ENCODE measurements at places on chromosomes 7 and 10.
A peak's percentile ranks its signal among the peaks of the same experiment; 100 is the strongest.

- DNase-seq = no peak
These were observed 268.3 kb upstream of the IGFBP3 start for GRCh38 chr7:46189255-46189790.

- DNase-seq = no peak
These were observed 416.4 kb downstream of the AUTS2 start for GRCh38 chr7:70014472-70015177.

DNA sequence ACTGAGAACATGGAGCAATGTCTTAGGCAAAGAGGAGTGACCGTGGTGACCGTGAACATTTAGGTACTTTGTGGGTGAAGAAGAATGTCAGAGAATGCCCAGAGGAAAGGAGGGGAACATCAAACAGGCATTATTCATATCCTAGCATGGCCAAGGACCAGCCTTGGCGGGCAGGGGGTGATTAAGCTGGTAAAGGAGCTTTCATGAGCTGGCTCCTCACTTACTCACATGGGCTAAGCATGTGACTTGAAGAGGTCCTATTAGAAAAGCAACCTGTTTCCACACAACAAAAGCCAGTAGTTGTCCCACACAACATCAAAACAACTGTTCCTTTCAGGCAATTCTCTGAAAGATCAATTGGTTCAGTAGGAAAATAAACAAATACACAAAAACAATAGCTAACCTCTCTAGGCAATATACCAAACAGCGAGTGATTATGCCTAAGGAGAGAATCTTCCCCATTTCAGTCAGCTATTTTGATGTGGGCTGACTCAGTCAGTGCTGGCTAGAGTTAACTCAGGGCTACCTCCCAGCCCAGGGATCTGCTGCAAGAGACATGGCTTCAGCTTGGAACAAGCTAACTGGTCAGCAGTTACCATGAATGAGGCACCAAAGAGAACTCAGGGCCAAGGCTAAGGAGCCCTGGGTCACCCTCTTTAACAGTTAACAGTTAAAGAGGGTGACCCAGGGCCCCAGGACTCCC lies 283.5 kb downstream of the ARHGAP12 start:
- DNase-seq = no peak

- DNase-seq = no peak
These were observed 1042.0 kb downstream of the DNAJB9 start for GRCh38 chr7:109611656-109612055.

GRCh38 chr7:104264285-104264684 lies 56.5 kb upstream of the ORC5 start:
- DNase-seq = no peak

DNA sequence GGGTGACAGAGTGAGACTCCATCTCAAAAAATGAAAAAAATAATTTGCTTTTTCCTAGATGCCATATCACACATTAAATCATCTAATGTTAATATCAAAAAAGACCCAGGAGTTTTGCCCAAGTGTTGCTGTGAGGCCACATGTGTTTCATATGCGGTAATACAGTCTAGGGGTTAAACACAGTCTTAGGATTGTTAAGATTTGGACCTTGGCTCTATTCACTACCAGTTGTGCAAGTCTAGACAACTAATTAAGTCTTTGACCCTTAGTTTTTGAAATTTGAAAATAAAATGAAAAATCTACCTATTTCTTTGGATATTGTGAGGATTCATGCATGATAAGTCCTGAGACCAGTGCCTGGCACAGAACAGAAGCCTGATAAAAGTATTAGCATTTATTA lies 14.9 kb upstream of the MALRD1 start:
- DNase-seq = no peak

DNA sequence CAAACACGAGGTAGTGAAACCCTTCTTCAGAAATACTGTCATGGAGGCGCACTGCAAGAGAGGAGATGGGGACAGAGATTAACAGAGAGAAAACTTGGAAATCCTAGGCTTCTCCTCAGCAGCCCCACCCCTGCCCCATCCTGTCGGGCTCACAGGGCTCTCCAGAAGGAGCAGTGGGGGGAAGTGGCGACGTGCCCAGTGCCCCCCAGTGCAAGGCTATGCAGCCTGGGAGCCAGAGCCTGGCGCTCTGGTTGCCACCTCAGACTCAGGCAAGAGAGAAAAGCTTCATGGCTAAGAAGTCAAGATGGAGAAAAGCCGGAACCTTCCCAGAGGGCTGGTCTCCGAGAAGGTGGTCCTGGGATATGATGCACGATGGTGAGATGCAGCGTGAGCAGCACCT lies 21.2 kb downstream of the CAMK2G start:
- peak; percentile 58 for DNase-seq

GRCh38 chr10:114516356-114516755 lies 112.1 kb upstream of the AFAP1L2 start:
- no peak for DNase-seq

DNA sequence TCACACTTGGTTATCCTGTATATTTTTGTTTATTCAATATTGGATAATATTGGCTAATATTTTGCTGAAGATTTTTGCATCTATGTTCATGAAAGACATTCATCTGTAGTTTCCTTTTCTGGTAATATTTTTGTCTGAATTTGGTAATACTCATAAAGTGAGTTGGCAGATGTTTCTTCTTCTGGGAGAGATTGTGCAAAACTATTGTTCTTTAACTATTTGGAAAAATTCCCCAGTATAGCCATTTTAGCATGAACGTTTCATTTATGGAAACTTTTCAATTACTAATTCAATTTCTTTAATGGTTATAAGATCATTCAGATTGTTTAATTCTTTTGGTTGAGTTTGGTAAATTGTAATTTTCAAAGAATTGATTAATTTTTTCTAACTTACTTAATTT lies 560.8 kb upstream of the FZD8 start:
- no peak for DNase-seq

DNA sequence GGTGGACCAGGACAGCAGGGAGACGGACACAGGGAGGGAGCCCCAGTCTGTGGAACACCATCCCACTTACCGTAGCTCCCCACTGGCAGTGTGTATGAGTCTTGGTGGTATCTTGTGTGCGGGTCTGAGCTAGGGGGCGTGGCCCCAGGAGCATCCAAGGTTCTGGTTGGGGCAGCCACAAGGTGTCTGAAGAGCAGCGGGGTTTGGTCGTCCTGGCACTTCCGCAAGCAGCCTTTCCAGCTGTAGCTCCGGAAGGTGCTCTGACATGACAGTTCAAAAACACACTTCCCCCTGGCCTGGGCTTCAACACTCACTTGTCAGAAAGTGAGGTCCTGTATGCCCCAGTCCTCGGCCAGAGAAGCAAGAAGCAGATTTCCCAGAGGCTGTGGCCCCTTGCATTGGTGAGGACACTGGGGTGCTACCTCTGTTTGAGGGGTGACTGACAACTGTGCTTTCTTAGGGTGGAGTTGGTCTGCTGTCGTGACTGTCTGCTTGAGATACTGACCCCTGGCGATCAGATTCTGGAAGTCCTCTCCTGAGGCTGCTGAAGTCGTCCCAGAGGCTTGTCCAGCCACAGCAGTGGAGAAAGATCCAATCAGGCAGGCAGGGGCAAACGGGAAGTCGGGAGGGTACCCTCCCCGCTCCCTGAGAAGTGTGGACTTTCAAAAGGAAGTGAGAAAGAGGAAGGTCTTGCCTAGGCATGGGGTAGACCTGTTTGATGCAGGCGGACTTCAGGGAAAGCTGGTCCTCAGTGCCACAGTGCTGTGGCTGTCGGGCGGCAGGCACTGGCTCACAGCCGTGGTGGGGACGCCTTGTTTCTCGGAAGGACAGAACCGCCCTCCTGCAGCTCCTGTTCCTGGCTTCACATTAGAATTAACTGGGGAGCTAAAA lies 51.4 kb upstream of the PFKFB3 start:
- DNase-seq = no peak

GRCh38 chr7:140778975-140779374 lies 82.5 kb downstream of the NDUFB2 start:
- DNase-seq = no peak

GRCh38 chr10:57867241-57867640 lies 400.5 kb downstream of the IPMK start:
- DNase-seq = no peak

DNA sequence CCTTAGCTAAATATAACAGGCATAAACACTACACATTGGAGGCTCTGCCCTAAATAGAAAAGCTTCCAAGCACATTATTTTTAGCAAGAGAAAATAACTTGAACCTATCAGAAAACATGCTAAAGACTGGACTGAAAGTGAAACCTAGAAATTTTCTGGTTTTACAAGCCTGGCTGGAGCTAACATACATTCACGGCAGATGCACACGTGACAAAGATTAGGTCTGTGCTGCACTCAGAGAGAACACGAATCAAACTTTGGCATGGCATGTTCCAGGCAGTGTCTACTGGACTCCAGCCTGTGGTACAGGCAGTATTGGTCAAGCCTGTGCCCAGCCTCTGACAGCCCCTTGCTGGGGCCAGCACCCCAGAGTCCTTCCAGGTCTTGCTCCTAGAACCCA lies 94.1 kb upstream of the PCBD1 start:
- DNase-seq = peak; percentile 51

- DNase-seq = no peak
These were observed 199.7 kb upstream of the AOAH start for GRCh38 chr7:36923943-36924436.

DNA sequence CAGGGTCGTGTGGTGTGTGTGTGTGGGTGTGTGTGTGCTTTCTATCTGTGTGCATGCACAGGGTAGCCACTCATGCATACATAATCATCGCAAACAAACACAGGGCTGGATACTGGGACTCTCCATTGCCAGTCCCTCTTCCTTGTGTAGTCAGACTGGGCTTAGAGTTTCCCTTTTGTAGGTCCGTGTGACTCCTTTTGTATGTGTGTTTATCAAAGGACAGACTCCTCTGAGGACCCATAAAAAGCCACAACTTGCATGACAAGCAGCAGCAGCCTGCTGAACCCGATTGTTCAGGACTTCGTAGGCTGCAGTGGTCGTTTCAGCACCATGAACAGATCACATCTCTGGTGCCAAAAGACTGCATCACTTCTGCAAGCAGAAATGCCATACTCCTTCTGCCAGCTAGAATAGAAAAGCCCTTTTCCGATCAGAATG lies 895 bp downstream of the VSTM2A start:
- no peak for DNase-seq

DNA sequence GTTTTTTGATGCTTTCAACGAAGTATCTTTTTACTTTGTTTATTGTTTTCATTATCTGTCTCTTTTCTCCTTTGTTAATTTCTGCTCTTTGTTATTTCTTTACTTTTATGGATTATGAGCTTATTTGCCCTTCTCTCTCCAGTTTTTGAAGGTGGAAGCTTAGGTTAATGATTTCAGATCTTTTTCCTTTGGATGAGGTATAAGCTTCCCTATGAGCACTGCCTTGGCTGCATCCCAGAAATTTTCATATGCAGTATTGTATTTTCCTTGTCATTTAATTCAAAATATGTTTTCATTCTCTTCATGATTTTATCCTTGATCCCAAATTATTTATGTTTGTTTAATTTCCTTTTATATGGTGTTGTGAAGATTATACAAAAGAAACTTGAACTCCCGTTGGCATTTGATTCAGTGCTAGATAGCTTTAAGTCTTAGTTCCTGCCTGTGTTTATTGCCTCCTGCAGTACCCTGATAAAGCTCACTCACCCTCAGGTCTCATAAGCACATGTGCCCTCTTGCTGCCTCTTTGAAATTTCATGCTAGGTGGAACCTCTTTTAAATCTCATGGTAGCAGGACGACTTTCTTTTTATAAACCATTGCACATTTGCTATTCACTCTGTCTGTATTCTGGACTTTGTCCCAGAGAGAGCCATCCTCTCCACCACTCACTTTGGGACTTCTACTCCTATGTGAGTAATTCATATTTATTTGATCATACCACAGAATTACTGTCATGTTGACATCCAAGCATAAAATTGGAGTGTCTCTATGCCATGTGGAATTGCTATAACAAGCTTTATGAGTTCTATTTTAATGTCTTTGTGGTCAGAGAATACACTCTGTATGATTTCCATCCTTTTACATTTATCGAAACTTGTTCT lies 23.0 kb upstream of the CEP41 start:
- no peak for DNase-seq

Measured in chondrocyte (in vitro differentiated cells).